ENCODE measurements at places on chromosomes 7 and 10.

- DNase-seq = no peak
Measured at GRCh38 chr7:94405506-94405905, 10.8 kb downstream of the COL1A2 start.

DNA sequence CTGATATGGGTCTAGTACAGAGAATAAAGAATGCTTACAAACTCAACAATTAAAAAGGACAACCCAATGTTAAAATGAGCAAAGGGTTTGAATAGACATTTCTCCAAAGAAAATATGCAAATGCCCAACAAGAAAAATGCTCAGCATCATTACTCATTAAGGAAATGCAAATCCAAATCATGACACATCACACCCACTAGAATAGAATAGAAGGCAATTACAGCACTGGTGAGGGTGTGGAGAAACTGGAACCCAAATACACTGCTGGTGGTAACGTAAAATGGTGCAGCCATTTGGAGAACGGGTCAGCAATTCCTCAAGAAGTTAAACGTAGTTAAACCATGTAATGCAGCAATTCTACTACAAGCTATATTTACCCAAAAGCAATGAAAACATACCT, 53.8 kb downstream of the KDM7A start:
- no peak for DNase-seq

- DNase-seq = no peak
Measured at GRCh38 chr10:113999531-113999930, 44.1 kb upstream of the ADRB1 start.

GRCh38 chr10:69101451-69102095, 13.7 kb downstream of the SRGN start:
- no peak for DNase-seq

Measured in stimulated activated CD4-positive, alpha-beta T cell treated with anti-CD3 and anti-CD28 coated beads, Interleukin-1b, Interleukin-23, amount 100 ng/mL, for 24 hours (primary cell).